NAMALWA (cell line): ENCODE measurements at places on chromosomes 6 and 20.

DNA sequence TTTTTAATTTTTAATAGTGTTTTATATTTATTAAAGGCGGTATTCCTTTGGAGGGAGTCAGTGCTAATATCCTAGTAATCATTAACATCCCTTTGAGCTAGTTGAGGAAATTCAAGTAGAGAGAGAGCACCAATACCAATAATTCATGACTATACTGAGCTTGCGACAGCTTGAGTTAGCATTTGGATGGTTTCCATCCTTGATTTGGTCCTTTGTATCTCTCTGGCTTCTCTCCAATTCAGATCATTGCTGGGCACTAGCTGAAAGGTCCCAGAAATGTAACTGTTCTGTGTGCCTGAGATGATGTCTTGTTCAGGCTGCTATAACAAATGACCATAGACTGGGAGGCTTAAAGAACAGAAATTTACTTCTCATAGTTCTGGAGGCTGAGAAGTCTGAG lies 77.0 kb downstream of the RNF144B start:
- DNase-seq = no peak

- no peak for DNase-seq
Observed at GRCh38 chr6:37451441-37452193, 18.6 kb downstream of the CMTR1 start.

DNA sequence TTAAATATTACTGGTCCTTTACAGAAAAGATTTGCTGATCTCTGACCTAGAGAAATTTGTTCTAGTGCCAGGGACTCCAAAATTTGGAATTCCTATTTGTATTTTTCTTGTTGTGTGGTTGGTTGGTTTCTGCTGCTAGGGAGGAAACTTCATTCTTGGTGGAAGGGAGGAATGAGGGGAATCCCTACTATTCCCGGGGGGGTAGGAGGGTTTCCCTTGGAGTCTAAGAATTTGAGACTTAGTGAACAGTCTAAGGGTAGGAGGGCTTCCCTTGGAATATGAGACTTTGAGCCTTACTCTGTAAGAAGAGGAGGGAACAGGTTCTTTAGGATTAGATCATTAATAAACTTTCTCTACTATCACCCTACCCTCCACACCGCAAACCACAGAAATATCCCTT lies 67.1 kb upstream of the ADGRF1 start:
- DNase-seq = no peak

- peak; percentile 34 for DNase-seq
Observed at GRCh38 chr6:145042559-145042958, 692.8 kb downstream of the EPM2A start.

DNA sequence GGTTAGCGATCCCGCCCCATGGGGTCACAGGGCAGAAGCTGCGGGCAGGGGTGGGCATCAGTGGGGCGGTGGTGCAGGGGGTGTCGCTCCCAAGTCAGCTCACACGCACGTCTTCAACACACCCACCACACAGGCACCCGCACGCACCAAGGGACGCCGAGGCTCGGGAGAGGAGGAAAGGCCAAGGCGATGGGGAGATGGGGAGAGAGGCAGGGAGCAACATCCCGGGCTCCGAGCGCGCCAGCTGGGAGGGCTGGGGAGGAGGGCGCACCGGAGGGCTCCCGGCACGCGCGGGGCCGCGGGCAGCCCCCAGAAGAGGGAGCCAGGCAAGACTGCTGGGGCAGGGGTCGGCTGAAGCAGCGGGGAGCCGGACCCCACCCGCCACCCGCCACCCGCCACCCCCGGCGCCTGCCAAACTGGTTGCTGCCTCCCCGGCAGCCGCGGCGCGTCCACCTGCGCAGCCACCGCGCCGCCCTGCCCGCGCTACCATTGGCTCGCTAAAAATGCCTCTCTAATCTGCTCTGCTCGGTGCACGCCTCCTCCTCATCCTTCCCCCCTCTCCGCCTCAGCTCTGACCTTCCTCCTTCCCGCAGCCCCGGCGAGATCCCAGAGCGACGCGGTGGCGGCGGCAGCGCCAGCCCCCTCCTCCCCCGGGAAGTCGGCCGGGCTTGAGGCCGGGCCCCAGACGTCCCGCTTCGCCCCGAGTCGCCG lies at the start of gene PACSIN1:
Gene PACSIN1, plus strand, starts transcription at position 546 of the 711 bp plus-strand sequence. CDS start 60,230 bp downstream, outside the sequence.
- DNase-seq = no peak

DNA sequence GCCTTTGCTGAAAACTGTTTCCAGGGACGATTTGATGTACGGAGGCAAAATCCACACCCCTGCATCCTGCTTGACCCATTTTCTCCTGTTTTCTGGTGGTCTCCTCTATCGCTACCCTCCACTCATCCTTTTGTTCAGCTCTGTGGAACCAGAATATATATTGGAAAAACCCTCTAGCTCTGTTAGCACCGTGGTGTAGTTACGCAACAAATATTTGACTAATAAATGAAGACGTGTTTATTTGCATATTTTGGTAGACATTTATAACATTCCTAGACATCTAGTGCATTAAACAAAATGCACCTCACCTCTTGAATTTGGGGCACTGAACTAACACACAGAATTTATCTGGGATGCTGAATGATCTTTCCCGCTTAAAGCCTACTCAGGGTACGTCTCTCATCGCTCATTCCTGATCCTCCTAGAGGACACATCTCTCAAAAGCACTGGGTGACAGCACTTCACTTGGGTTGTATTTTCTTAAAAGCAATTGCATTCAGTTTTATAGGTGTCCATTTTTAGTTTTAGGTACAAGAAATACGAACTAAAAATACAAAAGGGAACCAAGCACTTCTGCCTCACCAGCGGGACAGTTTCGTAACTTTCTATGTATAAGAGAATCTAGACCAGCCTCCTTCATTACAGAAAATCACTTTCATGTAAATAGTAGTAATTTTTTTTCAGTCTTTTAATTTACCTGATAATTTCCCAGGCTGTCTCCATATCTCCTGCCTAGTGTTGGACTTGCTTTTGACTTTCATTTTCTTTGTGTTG lies 59.2 kb downstream of the SNRNP48 start:
- DNase-seq = peak; percentile 13
